ENCODE measurements at places on chromosomes 4 and X.

- DNase-seq, result no peak
These were observed 80.1 kb downstream of the RS1 start for GRCh38 chrX:18591834-18592233.

GRCh38 chr4:52059372-52059771 is 8.3 kb downstream of the SPATA18 start:
- no peak for DNase-seq

GRCh38 chrX:23826216-23826615 is 43.2 kb downstream of the SAT1 start:
- DNase-seq, result no peak

- DNase-seq, result no peak
These were observed 815.0 kb upstream of the PCDH10 start for GRCh38 chr4:132334081-132334480.

GRCh38 chr4:184906480-184907097 is 80.8 kb upstream of the ACSL1 start:
- DNase-seq, result no peak

GRCh38 chrX:26914232-26914631 is 548.9 kb downstream of the PPP4R3C start:
- no peak for DNase-seq

- no peak for DNase-seq
These were observed 92.4 kb upstream of the SORBS2 start for GRCh38 chr4:185904381-185904780.

GRCh38 chrX:39577206-39577984 is 520.4 kb downstream of the BCOR start:
- DNase-seq, result no peak

GRCh38 chr4:182831376-182831775 is 85.8 kb downstream of the DCTD start:
- no peak for DNase-seq

- peak; percentile 11 for DNase-seq
These were observed 212.6 kb upstream of the JADE1 start for GRCh38 chr4:128596853-128597252.

- no peak for DNase-seq
These were observed 134.1 kb upstream of the MAP3K15 start for GRCh38 chrX:19649226-19649995.

DNA sequence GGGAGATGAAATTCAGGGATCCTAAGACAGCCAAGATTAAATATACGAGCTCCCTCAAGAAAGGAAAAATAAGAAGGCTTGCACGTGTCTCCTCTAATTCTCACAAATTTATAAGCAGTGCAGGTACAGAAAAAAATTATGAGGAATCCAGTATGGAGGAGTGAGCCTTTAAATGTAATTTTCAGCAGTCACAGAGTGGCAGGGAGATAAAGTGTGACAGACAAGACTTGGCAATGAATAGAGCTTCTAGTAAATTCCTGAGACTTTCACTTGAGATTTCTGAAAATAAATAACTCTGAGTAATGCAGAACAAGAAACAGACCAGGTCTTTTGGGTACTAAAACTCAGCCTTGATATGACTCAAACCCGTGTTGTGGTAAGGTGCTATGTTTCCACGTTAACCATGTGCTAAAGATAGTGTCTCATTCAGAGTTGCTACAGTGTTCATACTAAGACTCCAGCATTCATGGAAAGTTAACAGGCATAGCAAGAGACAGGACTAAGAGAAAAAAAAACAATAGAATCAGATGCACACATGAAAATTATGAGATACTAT is 119.8 kb downstream of the SPOCK3 start:
- no peak for DNase-seq

DNA sequence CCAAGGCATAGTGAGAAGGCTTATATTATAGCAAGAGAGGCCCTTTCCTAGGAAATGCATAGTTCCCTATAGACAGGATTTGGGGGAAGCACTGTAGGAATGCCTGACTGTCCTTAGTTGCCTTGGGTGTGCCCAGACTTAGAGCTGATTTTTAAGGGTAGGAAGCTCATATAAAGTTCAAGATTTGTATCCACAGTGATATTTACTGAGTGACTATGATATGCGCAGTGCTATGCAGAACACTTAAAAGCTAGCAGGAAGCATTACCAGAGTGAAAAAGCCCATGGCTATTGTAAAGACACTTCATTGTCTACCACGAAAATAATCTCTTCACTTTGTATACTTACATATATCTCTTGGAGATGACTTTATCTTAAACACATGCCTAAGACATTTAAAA is 50.1 kb upstream of the IL13RA1 start:
- DNase-seq, result no peak

DNA sequence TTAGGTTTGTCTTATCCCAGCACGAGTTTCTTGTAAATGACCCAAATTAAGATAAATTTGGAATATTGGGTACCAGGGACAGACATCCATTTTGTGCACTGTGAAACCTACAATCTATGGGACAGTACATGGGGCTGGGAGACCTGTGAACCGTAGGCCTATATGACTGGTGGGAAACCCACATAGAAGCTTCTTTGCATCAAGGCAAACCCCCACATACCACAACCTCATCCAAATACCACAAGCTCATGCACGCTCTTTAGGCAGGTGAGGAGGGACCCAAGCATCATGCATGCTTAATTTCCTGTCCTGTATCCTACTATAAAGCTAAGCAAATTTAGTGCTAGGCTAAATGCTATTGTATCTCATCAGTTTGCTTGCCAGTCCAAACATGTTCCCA is 47.8 kb downstream of the NIPAL1 start:
- DNase-seq, result no peak

GRCh38 chr4:11782859-11783258 is 354.2 kb upstream of the HS3ST1 start:
- no peak for DNase-seq

DNA sequence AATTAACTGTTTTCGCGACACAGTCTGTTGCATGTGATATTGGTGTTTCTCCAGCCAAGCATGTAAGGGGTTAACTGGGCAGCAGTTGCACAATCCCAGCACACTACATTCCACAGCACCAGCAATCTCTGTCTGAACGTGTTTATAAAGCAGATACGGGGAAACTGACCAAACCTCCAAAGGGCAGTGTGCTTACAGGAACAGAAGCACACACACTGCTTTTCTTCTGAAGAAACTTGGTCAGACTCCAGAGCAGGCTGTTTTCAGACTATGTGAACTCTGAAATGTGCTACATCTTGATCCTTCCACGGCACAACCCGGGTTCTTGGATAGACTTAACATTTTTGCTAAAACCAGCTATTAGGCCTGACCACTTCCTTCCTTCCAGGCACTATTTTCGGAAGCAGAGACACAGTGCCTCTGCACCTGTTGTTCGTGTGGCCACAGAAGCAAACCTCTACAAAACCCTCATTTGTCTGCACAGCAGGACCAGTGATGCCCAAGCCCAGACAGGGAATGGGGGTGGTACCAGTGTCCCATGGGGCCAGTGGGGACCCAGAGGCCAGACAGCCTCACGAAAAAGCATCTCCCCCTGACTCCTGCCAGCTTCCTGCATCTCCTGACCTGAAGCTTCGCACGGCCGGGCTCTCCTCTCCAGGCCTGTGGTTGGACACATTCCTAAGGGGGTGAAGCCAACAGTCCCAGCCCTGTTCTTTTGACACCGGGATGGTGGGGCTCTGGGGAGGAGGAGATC is 90.1 kb downstream of the IRF2 start:
- DNase-seq, result no peak

DNA sequence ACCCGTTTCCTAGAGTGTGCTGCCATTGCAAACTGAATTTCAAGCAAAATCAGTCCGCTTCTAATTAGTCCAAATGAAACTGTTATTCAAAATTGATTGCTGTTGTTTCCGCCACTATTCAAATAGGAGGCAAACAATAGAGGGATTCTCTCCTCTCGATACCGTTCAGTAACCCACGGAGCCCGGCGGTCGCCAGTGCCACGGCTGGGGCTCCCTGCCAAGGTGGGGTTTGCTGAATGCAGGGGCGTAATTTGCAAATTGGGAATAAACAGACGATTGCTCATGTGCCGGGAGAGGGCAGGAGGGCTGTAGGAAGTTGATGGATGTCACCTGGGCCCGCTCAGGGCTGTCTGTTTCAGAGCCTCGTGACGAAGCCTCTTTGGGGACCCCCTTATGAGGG is 8.8 kb downstream of the ADRA2C start:
- DNase-seq, result no peak

- no peak for DNase-seq
These were observed 85.2 kb upstream of the LNX1 start for GRCh38 chr4:53676402-53676871.

DNA sequence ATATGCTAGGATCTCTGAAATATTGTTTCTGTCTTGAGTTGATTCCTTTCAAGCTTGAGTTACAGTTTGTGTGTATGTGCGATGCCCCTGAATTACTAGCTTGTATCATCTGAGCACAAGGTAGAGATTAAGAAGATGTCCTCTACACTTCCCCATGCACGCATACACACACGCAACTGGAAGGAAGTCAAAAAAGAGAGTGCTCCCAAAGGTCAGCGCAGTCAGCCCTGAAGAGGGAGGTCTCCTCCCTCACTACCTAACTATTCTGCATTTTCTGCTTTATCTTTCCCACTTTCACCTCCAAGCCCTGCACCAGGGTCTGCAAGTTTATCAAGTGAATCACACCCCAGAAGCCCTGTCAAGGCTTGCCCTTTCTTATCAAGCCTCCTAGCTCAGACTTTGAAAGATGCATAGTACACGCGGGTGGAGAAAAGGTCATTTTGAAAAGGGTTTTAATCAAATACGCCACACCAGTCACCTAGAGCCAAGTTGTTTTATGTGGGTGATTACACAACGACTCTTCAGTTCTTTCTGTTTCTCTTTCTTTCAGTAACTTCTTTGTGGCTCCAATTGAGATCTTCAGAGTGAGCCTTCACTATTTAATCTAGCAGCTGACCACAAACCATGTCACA is 127.7 kb downstream of the ASB9 start:
- DNase-seq, result no peak

DNA sequence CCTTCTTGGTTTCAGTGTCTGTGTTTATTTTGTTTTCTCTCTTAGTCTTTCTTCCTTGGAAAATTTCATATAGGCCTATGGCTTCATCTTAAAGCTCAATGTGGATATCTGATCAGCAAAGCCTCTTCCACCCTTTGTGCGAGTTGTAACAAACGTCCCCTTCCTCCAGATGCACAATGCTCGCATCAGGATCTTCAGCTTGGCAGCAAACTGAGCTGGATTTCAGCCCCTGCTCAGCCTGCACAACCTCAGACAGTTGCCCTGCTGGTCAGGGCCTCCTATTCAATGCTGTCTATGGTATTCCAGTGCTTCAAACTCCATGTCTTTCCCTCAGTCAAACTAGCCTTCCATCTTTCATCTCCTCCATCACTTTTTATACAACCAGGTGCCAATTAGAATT is 309.4 kb downstream of the ARHGAP24 start:
- no peak for DNase-seq

DNA sequence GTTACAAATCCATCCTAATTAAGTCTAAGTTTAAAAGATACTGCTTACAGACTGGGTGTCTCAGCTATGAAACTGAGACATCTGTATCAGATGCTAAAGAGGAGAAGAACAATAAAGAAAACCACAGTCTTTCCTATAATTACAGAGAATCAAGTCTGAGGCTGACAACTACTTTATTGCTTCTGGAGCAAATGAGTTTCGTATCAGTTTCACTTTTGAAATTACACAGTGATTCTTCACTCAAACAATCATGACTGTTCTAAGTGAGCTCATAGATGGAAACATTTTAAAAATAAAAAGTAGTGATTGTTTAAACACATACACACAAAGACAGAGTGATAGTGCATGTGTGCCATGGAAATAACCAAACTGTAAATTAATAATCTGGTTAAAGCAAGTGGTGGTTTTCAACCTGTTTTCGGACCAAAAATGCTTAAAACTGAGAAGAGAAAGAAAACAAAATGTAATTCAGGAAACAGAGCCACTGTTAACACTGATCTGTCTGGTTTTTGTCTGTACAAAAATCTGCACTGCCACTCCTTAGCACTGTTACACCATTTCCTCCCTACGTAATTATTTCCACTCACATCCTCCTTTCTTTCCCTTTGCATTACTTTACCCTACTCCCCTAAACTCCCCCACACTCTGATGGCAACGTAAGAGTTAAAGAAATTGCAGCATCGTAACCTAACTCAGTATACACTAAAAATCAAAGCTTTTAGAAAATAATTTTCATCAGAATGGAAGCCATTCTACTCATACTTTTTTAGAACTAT is 12.5 kb downstream of the RFC1 start:
- DNase-seq, result no peak

All from H1 (cell line).